ENCODE measurements at places on chromosomes 5 and 9. TPM values are rescaled to one million over a fixed set of nuclear protein-coding genes. Genes with fewer than 3 reads are reported as not detected.

The MLANA gene
- total RNA-seq: not detected

The ALDH1A1 gene
- 1.4 TPM for total RNA-seq

The DBH gene
- not detected for total RNA-seq

The ZNF366 gene
- 0.94 TPM for total RNA-seq

The PLPP7 gene
- total RNA-seq: 5.5 TPM

The SPATA31A3 gene
- total RNA-seq: not detected

The NR5A1 gene
- under 0.01 TPM for total RNA-seq

The MEGF9 gene
- 58.8 TPM for total RNA-seq

The FOXD4L6 gene
- 0.31 TPM for total RNA-seq

The DIAPH1 gene
- total RNA-seq: 18.4 TPM

The LHX2 gene
- total RNA-seq: 189 TPM

The ACTBL2 gene
- not detected for total RNA-seq

The GMCL2 gene
- total RNA-seq: not detected

The SYK gene
- 1.9 TPM for total RNA-seq

The CATSPER3 gene
- total RNA-seq: 1.2 TPM

The CYSRT1 gene
- total RNA-seq: not detected

The EIF4E1B gene
- total RNA-seq: not detected

The SLC46A2 gene
- total RNA-seq: not detected

The MZB1 gene
- not detected for total RNA-seq

The PCDHB11 gene
- 10.5 TPM for total RNA-seq

The SYNPO gene
- 5.8 TPM for total RNA-seq

The FCN2 gene
- total RNA-seq: not detected

The PCDHA1 gene
- total RNA-seq: 6.6 TPM

The ZCCHC10 gene
- 27.6 TPM for total RNA-seq

The CAMLG gene
- total RNA-seq: 85.9 TPM

The TEX48 gene
- not detected for total RNA-seq

The MVB12B gene
- total RNA-seq: 28.7 TPM

The PRR16 gene
- 6.1 TPM for total RNA-seq

The ELP1 gene
- 52.7 TPM for total RNA-seq

The S1PR3 gene
- 7.6 TPM for total RNA-seq

The RLN2 gene
- total RNA-seq: not detected

The F2RL1 gene
- total RNA-seq: 2.8 TPM

The EMB gene
- total RNA-seq: 3.0 TPM

The TMEM232 gene
- 19.3 TPM for total RNA-seq

The CD72 gene
- 0.47 TPM for total RNA-seq

The RASGEF1C gene
- 12.8 TPM for total RNA-seq

The DNAH5 gene
- 5.5 TPM for total RNA-seq

The SLC6A3 gene
- not detected for total RNA-seq

The DOCK8 gene
- 3.6 TPM for total RNA-seq

The ASPN gene
- 7.8 TPM for total RNA-seq

The MAMDC2 gene
- total RNA-seq: 3.0 TPM

The OLFML2A gene
- total RNA-seq: 2.5 TPM

The CTNND2 gene
- total RNA-seq: 66.9 TPM

The PRDM9 gene
- not detected for total RNA-seq

The MEIKIN gene
- total RNA-seq: 1.7 TPM

The SMIM3 gene
- 1.7 TPM for total RNA-seq

The CYLC2 gene
- not detected for total RNA-seq

The TTC16 gene
- not detected for total RNA-seq

The CCDC107 gene
- total RNA-seq: 10.5 TPM

The GABRA6 gene
- 0.31 TPM for total RNA-seq

The ODF2 gene
- total RNA-seq: 14.8 TPM

The WDR38 gene
- total RNA-seq: not detected

The SLC30A5 gene
- 63.6 TPM for total RNA-seq

The SOX30 gene
- total RNA-seq: not detected

The OSMR gene
- total RNA-seq: 2.0 TPM

The LPCAT1 gene
- total RNA-seq: 129 TPM

The RANBP17 gene
- 212 TPM for total RNA-seq

The RANBP3L gene
- total RNA-seq: 14.7 TPM

The FLT4 gene
- total RNA-seq: 2.3 TPM

Data from occipital lobe (tissue), 3 donors.